ENCODE measurements at places on chromosomes 7 and 10.

GRCh38 chr7:116354171-116354545 lies 143.8 kb downstream of the TES start:
- no peak for DNase-seq

DNA sequence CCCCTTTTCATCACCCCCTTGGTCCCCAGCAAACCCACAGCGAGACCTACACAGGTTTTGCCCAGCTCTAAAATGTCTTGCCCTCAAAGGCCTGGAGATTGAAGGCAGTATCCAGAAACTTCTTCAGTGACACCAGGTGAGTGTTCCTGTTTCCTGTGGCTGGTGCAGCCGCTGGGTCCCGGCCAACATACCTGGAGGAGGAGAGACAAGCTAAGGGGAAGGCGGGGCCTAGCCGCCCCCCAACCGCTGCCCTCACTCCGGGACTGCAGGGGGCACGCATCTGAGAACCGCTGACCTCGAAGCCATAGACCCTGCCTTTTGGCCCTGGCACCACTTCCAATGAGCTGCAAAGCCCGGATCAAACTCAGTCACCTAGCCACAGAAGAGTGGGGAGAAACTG lies 27.0 kb downstream of the OGDHL start:
- no peak for DNase-seq

DNA sequence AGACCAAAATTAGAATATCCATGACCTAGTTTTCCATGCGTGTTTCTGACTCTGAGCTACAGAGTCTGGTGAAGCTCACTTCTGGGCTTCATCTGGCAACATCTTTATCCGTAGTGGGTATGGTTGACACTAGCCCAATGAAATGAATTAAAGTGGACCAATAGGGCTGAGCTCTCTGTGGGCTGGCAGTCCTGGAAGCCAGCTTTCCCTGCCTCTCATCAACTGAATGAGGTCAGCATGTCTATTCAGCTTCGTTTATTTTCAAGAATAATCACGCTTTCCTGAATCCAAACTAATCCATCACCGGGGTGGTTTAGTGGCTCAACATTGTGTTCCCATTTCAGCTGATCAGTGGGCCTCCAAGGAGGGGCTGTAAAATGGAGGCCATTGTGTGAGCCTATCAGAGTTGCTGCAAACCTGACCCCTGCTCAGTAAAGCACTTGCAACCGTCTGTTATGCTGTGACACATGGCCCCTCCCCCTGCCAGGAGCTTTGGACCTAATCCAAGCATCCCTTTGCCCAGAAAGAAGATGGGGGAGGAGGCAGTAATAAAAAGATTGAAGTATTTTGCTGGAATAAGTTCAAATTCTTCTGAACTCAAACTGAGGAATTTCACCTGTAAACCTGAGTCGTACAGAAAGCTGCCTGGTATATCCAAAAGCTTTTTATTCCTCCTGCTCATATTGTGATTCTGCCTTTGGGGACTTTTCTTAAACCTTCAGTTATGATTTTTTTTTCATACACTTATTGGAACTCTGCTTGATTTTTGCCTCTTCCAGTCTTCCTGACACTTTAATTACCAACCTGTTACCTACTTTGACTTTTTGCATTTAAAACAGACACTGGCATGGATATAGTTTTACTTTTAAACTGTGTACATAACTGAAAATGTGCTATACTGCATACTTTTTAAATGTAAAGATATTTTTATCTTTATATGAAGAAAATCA lies 35.5 kb downstream of the CAV1 start:
- DNase-seq, result no peak

- no peak for DNase-seq
Observed at GRCh38 chr7:108136191-108136688, 6.1 kb upstream of the LAMB4 start.

GRCh38 chr7:30181736-30182522 lies 47.1 kb downstream of the MTURN start:
- DNase-seq, result no peak

- DNase-seq, result no peak
Observed at GRCh38 chr10:104296687-104297436, 27.9 kb downstream of the GSTO2 start.

GRCh38 chr7:116554436-116554835 lies 29.6 kb downstream of the CAV1 start:
- no peak for DNase-seq

GRCh38 chr7:116862951-116863670 lies 724 bp downstream of the CAPZA2 start:
- DNase-seq, result no peak

DNA sequence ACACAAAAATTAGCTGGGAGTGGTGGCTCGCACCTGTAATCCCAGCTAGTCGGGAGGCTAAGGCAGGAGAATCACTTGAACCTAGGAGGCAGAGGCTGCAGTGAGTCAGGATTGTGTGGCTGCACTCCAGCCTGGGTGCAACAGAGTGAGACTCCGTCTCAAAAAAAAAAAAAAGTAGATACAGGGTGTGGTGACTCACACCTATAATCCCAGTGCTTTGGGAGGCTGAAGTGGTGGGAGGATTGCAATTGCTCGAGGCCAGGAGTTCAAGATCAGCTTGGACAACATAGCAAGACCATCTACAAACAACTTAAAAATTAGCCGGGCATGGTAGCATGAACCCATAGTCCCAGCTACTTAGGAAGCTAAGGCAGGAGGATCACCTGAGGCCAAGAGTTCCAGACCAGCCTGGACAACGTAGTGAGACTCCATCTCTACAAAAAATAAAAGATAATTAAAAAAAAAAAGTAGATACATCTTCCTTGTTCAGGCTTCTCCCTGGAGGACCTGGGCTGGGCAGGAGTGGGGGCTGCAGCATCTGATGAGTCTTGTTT lies 2.0 kb downstream of the MOSPD3 start:
- DNase-seq, result no peak

DNA sequence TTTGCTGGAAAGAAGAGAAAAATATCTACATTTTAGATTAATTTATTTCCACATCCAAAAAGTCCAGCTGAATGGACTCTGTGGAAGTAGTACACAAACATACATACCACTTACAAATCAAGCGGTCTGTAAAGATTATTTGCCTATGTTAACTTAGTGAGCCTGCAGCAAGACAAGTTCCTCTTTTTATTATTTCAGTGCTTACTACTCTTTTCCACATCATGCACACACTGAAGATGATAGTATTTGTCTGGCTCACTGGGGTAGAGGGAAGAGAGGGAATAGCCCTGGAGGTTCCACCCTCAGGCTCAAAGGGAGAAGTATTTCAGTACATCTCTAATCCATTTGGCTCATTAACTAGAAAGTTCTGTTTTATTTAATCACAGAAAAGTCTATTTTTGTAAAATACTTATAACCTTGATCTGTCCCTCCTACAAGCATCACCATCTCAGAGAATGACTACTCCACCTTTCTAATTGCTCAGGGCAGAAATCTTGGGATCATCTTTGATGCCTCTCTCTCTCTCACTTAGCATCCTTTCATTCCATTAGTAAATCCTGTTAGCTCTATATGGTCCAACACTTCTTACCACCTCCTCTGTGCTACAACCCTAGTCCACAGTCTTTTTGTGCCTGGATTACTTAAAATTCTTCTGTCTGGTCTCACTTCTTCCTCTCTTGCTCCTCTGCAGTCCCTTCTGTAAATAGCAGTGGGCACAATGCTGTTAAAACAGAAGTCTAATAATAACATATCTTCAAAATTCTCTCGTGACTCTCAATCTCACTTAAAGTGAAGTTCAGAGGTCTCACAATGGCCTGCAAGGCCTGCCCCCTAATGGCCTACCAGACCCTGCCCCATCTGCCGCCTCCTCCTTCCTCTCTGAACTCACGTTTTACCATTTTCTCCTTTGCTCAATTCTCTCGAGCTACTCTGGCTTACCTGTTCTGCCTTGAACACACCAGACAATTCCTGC lies 64.3 kb upstream of the CCDC6 start:
- no peak for DNase-seq

- no peak for DNase-seq
Observed at GRCh38 chr10:85667638-85668233, 698.9 kb downstream of the GRID1 start.

GRCh38 chr10:120051671-120052070 lies 159.1 kb downstream of the SEC23IP start:
- no peak for DNase-seq

GRCh38 chr10:70139151-70139996 lies 6.7 kb upstream of the AIFM2 start:
- no peak for DNase-seq

DNA sequence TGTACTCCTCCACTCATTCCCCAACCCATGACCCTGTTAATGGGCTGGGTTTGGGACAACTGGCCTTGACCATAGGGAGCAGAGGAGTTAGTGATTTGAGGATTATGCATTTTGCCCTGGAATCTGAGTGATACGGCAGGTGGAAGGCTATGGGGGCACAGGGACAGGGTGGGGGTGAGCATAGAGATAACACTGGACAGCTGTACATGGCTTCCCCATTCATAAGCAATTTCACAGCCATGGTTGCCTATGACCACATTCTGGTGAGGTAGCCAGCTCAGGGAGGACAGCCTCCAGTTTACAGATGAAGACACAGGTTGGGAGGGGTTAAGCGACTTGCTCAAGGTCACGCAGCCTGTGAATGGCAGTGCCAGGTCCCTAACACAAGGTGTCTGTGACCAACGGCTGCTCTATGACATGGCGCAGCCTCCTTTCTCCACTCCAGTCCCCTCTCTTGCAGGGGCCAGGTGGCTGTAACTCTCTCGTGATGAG lies 319.5 kb downstream of the PLXNA4 start:
- no peak for DNase-seq

DNA sequence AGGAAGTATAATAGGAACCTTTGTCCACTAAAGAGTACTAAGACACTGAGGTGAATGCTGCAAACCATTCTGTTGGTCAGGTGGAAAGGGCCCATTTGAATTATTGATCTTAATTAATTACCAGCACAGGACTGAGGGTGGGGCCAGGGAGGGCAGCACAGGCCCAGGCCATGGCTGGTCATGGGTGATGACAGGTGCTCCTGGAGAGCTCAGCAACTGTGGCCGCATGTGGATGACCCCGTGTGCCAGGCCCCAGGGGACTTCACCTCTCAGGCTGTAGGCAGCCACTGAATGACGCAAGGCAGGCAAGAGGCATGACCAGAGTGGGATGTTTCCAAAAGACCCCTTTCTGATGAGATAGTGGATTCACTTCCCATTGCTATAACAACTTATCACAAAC lies 54.2 kb downstream of the HECW1 start:
- DNase-seq, result no peak

DNA sequence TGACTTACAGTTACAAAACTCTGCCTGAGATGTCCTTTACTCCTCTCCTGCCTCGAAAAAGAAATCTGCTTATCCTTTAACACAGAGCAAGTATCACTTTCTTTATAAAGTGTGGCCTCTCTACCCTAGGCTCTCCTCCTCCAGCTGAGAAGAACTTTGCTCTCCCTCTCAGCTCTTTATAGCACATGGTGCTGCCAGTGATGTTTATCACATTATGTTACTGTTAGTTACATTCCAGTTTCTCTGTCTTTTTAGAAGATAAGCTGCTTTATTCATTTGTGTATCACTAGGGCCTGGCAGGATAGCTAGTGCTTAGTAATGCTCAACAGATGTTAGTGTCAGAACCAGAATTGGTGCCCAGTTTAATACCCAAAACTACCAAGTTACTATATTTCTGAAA lies 41.1 kb upstream of the TMEM229A start:
- no peak for DNase-seq

GRCh38 chr10:111595173-111595572 lies 518.3 kb downstream of the ADRA2A start:
- DNase-seq, result no peak

Measured in NCI-H2107 (cell line).